Neural progenitor cell (in vitro differentiated cells): ENCODE measurements at places on chromosomes 4 and X.
A peak's percentile ranks its signal among the peaks of the same experiment; 100 is the strongest.

GRCh38 chr4:95102162-95102790 lies 344.5 kb downstream of the BMPR1B start:
- DNase-seq = no peak

DNA sequence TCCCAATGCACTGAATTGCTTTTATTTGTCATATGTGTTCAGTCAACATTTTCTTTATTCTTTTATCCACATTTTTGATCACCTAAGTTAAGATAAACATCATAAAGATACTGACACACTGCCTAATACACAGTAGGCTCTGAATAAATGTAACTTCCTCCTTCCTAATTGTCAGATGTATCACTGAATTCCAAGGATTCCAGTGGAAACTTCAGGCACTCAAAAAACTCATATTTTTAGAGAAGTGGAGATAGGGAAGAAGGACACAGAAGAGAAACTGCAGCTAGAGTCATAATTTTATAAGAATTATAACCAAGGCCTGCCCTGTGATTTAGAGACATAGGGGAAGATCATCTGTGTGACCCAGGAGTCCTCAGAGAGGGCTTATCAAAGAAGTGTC lies 753.3 kb downstream of the ADGRL3 start:
- DNase-seq = no peak

DNA sequence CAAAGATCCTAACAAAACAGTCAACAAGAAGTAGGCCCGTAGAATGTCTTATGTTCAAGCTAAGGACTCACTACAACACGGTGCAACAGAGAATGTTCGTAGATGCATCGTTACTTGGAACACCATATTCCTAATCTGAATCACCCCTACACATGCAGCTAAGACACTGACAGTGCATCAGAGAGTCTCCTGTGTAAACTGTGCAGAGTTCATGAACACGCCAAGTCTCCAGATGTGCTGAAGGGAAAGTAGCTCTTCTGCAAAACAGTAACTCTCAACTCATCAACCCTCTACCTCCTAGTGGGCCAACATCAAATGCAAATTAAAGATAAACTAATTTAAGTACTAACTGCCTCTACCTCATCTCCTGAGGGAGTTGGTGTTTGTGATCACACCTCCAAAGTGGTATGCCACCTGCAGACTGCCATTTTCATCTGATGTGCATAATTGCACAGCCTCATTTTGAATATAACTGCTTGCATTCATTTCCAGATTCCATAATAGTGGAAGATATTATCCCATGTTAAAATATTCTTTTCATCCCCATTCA lies 73.5 kb downstream of the MOSPD2 start:
- DNase-seq = no peak

- DNase-seq = no peak
Observed at GRCh38 chrX:86154553-86154952, 6.3 kb downstream of the DACH2 start.

DNA sequence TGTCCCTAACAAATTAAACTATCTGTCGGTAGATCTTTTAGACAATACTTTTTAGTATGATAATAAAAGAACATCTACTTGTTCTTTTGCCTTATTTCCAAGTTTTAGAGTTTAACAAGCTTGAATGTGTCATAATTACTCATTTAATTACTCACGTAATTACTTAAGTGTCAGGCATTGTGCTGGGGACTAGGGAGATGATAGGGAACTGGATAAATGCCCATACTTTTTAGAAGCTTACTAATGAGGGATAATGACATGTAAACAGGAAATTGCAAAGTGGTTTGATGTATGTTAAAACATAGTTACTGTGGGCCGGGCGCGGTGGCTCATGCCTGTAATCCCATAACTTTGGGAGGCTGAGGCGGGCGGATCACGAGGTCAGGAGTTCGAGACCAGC lies 158.3 kb downstream of the DMD start:
- DNase-seq = no peak

DNA sequence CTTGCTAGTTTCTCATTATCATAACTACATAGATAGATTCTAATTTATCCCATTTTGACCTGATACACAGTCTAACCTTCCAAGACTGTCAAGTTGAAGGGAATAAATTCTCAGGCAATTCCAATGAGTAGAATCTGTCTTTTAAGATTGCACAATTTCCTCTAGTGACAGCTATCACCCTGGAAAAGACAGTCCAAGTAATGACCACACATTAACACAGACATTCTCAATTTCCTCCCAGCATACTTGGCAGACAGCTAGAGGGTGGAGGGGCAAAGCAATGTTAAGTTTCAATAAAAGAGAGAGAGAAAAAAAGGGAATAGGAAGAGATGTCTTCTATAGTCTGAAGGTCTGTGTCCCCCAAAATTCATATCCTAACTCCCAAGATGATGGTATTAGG lies 234.7 kb downstream of the LDB2 start:
- no peak for DNase-seq

DNA sequence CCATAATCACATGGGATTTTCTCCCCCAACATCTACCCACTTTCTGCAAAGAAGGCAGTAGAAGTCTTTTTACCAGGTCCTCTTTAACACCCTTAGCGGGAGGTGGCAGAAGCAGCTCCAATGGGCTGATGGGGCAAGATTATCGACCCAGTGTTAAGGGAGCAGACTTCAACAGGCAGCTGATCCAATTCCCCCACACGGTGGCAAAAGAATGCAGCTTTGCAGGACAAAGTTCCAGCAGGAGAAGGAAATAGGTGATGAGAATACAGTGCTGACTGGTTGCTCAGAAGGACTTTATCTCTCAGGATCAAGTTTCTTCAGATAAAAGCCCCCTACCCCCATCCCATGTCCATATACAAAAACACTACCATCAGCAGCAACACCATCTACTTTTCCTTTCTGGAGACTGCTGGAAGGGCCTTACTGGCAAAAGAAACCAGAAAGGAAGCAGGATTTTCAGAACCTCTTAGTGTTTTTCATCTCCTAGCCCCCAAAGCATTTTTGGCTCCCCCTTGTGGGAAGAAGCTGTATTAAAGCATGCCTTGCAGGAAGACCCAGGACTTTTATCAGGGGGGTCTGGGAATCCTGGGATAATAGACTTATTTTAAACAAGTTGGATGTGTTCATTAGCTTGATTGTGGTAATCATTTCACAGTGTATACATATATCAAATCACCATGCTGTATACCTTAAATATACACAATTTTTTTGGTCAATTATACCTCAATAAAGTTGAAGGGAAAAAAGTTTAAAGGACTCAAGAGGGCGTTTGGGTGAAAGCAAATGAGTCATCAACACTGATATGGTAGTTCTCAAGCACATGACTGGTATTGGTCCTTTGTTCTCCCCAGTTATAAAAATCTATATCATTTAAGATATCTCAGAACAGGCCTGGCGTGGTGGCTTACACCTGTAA lies 146.4 kb downstream of the GPC3 start:
- DNase-seq = peak; percentile 63

DNA sequence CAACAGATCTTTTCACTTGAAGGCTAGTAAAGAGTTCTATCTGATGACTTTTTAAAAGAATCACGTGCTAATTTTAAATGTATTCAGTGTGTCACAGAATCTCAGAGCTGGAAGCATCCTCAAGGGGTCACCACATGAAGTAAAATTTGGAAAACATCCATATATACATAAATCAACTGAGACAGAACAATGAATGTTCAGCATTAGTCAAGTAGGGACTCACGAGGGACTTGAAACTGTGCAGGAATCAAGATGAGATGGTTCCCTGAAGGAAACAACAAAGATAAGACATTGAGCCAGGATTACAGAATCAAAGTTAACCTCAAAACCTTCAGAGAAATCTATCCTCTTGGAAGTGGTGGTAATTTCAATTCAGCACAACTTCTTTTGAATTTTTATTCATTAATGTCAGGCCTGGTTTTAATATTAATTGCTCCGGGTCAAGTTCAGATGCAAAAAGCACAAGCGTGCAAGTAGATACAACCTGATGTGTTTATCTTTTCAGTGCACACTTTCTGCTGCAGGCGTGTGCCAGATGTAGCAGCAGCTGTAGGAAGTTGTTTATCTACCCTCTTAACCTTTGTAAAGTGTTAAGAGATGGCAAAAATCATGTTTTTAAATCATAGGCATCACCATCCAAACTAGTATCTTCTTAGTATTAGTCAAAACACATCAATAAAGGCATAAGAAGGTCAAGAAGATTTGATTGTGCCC lies 87.7 kb upstream of the SRD5A3 start:
- DNase-seq = no peak

- DNase-seq = no peak
Observed at GRCh38 chrX:99703473-99703872, 706.6 kb downstream of the PCDH19 start.

DNA sequence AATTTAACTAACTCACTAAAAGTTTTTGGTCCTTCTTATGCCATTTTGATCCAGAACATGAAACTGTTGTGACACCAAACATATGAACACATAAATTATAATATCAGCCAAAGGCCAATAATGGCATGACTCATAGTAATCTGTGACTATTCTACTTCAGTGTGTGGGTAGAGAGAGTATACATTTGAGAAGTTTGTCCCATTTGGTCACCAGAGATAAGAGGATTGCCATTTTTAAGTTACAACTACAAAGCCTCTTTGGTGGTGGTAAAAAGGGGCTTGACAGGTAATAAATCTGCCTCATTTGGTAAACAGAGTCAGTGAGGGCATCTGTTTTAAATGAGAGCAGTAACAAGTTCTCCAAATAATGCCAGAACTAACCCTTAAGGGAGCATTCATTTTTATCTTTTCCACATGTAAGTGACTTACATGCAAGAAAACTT lies 117.9 kb downstream of the TBC1D19 start:
- DNase-seq = no peak

DNA sequence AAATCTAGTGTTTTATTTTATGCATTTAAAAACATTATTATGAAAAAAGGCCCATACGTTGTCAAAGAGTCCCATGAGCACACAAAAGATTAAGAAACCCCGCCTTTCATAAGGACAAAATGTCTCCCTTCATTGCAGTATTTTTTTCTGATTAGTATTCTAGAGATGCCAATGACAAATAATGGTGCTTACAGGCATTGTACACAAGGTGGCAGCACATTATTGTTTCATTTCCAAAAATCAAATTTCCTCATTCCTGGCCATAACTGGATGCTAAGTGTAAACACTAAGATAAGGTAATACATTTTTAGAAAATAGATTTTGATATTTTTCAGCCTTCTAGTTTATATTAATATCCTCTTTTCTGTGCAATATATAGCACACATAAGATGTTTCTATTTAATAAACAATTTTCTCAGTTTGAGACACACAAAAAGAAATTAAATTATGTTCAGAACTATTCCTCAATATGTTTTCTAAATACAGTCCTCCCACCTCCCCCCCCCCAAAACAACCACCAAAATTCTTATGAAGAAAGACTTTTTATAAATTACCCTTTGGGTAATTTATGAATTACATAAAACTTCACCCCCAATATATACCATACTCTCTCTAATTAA lies 47.7 kb downstream of the TIGD2 start:
- peak; percentile 30 for DNase-seq

DNA sequence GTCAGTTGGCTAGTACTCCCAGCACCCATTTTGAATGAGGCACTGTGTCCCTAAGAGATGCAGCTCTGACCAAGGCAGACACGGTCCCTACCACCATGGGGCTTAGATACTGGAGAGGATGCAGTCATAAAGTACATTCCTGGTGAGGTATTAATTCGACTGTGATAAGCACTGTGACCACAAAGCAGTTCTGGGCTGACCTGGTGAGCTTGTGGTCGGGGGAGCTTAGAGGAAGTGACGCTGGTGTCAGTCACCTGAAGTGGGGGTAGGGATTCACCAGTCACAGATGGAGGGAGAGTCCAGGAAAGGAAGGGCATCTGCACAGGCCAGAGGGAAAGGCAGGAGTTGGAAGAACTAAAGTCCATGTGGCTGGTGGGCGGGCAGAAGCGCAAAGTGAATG lies 15.8 kb upstream of the CLTRN start:
- DNase-seq = no peak

GRCh38 chrX:27966955-27967354 lies 14.3 kb downstream of the DCAF8L1 start:
- DNase-seq = no peak

GRCh38 chrX:73728602-73729001 lies 165.6 kb downstream of the CHIC1 start:
- peak; percentile 38 for DNase-seq

- DNase-seq = no peak
Observed at GRCh38 chr4:102678695-102679335, 82.0 kb downstream of the MANBA start.

GRCh38 chr4:121360495-121360894 lies 20.3 kb downstream of the QRFPR start:
- DNase-seq = no peak

GRCh38 chr4:84901173-84901572 lies 65.3 kb downstream of the WDFY3 start:
- no peak for DNase-seq

GRCh38 chr4:38204339-38205035 lies 244.3 kb downstream of the PTTG2 start:
- no peak for DNase-seq

GRCh38 chrX:151710457-151710856 lies 5.4 kb upstream of the FATE1 start:
- no peak for DNase-seq

DNA sequence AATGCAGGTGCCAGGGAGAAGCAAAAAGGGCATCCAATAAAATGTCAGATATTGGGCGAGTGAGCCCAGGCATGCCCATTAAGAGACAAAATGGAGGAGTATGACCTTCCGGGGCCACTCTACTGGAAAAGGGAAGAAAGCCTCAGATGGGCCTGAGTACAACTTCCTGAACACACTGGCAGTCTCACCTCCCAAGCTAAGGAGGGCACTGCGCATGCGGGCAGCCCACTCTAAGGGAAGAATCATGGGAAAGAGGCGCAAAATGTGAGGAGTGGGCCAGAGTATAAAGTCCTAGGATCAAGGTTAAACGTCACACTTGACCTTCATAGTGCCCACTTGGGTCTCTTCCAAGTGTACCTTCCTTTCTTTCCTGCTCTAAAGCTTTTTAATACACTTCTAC lies 63.5 kb downstream of the TIGD2 start:
- no peak for DNase-seq

GRCh38 chr4:101967697-101968346 lies 177.3 kb downstream of the BANK1 start:
- DNase-seq = no peak

GRCh38 chr4:136800248-136800647 lies 732.0 kb downstream of the PCDH18 start:
- DNase-seq = no peak

- no peak for DNase-seq
Observed at GRCh38 chr4:145492376-145492775, 10.7 kb downstream of the SMAD1 start.

- DNase-seq = no peak
Observed at GRCh38 chr4:74768857-74769525, 25.3 kb downstream of the BTC start.

- no peak for DNase-seq
Observed at GRCh38 chr4:89269121-89269666, 38.4 kb downstream of the GPRIN3 start.

DNA sequence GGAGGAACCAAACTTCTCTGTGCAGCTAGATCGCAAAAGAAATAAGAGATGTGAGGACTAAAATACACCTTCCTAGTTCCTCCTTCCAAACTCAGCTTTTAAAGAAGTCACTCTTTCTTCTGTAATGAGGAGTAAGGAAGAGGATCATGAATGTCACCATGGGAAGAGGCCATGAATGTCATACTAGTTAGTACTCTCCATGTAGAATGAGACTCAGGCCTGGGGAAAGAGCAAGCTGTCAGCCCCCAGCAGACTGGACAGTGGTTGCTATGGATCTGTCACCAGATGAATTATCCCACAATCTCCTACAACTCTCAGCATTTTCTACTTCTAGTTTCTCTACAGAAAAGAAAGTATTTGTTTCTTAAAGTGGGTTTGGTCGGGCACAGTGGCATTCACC lies 57.1 kb upstream of the PRDM8 start:
- no peak for DNase-seq
